Hippocampal formation (tissue), 2 donors: ENCODE measurements at places on chromosomes 7 and 10.

- DNase-seq: no peak
These were observed 77.7 kb downstream of the VWA2 start for GRCh38 chr10:114316744-114317143.

DNA sequence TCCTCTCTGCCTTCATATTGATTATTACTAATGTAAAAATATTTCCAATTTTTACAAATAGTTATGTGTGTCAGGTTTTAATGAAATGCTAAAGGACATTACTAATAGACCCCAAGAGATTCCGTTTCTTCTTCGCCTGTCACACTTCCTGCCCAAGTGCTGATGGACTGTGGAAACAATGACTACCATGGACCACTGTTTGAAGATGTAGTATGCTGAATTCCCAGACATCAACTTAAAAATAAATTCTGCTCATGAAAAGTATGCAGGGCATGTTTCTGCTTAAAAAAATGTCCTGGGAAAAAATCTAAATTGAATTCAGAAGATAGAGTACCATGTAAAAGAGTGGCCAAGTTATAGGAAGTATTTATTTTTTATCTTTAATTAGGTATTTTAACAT is 52.1 kb downstream of the ST7 start:
- no peak for DNase-seq

DNA sequence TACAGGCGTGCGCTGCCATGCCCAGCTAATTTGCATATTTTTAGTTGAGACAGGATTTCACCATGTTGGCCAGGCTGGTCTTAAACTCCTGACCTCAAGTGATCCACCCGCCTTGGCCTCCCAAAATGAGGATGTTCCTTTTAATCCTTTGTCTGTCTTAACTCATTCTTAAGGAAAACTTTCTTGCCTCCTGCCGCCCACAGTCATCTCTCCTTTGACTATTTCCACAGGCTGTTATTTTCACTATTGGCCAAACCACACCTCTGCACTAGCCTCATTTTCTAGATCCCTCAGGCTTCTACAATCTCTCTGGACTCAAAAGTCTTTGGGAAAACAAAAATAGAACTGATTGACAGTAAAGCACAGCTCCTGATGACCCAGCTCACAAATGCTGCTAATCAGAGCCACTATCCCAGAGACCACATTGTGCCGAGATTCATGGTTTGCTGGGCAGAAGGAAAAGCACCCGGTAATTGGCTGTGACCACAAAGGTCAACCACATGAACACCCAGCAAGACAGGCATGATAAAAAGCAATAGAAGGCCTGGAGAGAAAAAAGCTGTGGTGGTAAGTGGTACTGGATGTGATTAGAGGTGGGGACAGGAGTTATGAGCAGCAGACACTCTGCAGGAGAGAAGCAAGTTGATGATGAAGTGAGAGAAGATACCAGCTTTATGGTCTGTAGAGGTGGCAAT is 44.1 kb upstream of the ZNRF2 start:
- no peak for DNase-seq

GRCh38 chr10:129626796-129627435 is 159.9 kb downstream of the MGMT start:
- DNase-seq: no peak

- DNase-seq: no peak
These were observed 17.4 kb downstream of the TMEM273 start for GRCh38 chr10:49170632-49171325.

DNA sequence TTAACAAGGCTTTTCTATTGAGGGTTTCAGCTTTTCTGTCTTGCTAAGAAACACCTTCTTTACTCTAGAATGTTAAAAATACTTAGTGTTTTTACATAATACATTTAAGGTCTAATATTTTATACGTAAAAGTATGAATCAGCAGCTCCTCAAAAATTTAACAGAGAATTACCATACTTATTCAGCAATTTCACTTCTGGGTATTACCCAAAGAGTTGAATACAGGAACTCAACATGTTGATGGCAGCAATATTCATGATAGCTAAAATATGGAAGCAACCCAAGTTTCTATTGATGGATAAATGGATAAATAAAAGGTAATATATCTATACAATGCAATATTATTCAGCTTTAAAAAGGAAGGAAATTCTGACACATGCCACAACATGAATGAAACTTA is 9.7 kb upstream of the OR13A1 start:
- no peak for DNase-seq

GRCh38 chr7:136894789-136895188 is 26.3 kb downstream of the CHRM2 start:
- no peak for DNase-seq

DNA sequence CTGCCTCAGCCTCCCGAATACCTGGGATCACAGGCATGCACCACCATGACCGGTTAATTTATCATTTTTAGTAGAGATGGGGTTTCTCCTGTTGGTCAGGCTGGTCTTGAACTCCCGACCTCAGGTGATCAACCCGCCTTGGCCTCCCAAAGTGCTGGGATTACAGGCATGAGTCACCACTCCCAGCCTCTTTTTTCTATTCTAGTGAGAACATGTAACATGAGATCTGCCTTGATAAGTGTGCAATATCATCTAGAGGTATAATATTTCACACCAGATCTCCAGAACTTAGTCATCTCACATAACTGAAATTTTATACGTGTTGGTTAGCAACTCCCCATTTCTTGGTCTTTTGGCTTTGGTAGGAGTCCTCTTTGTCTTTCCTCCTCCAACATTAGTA is 656.9 kb downstream of the CNTNAP2 start:
- no peak for DNase-seq

- no peak for DNase-seq
These were observed 299.9 kb upstream of the HABP2 start for GRCh38 chr10:113252650-113253618.

DNA sequence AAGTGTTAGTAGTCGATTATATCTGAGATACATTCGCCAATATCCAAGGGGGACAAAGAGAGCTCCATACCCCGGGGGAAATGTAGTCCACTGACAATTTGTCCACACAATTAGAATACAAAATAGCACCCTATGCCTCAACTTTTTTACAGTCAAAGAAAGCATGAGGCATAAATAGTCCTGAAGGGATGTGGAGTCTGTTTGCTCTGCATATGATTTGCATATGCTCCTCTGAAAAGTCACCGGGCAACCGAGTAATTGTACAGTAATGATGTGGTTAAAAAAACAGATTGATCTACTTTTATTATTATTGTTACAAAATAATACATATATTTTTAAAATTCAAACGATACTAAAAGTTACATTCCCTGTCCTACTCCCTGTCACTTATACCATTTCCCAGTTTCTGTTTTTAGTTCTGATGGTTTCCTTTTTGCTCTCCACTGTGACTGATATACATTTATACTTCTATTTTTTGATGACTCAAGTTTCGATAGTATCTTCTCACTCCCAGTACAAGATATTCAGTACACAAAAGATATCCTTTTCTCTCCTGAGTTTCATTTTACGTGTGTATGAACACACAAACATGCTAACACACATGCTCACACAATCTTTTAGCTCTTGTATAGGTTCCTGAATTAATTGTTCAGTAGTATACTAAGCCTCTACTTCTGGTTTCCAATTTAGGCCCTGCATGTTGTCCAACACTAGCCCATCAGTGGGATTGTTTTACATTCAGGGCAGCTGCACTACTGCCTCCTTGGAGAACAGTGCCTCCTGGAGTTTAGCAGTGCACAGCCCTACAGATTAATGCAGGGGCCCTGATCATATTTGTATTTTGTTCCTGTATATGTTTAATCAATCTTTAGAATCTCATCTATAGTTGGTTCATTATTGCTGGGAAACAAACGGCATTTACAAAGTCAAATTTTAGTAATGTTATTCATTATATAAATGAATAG is 130.9 kb downstream of the TES start:
- DNase-seq: no peak

GRCh38 chr10:17785276-17785930 is 23.7 kb upstream of the MRC1 start:
- no peak for DNase-seq

- no peak for DNase-seq
These were observed 92.9 kb downstream of the CPED1 start for GRCh38 chr7:121081327-121081936.

- DNase-seq: peak; percentile 80
These were observed 147.1 kb downstream of the BUB3 start for GRCh38 chr10:123301077-123301857.

- no peak for DNase-seq
These were observed 188.9 kb downstream of the ARHGAP12 start for GRCh38 chr10:31739711-31740110.

DNA sequence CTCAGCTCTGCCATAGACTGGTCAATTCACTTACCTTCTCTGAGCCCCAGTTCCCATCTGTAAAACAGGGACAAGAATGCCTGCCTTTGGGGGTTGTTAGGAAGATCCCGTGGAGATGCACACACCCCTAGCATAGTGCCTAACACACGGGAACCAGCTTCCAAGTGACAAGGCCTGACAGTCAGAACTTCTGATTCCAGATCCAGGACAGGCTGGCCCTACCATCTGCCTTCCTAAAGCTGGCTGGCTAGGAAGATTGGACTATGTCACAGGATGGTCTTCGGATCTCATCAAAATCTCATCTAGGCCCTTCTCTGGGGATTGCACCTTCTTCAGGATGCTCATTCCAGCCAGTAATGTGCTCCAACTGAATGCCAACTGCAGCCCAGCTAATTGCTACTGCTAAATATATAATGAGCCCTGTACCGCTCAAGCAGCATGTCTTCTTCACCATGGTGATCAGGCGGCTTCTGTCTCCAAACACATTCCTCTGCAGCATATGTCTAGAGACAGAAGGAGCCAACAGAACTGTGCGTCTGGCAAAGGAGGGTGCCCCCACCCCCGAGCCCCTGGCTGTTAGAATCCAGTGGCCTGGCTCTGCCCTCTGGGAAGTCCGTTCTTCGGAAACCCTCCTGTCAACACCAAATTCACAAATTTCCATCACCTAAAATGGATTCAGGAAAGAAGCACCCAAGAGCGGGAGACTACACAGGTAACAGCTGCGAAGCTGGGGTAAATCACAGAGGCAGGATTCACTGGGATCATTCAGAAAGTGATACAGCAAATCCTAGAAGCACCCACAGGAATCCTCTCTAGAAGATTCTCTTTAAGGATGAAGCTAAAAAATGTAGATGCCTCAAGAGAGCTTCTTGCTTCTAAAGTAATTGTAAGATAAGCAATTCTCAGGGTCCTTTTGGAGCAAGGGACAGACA is 142.1 kb upstream of the EEPD1 start:
- no peak for DNase-seq

- DNase-seq: no peak
These were observed 4.4 kb upstream of the ABHD11 start for GRCh38 chr7:73742753-73743641.

- no peak for DNase-seq
These were observed 662.6 kb upstream of the ZWINT start for GRCh38 chr10:57023626-57024025.

- no peak for DNase-seq
These were observed 44.0 kb downstream of the CREB3L2 start for GRCh38 chr7:137957887-137958286.
